Immature natural killer cell (primary cell): ENCODE measurements at places on chromosomes 12 and 14.

- no peak for DNase-seq
Observed at GRCh38 chr12:109222496-109222895, 86.6 kb downstream of the FOXN4 start.

DNA sequence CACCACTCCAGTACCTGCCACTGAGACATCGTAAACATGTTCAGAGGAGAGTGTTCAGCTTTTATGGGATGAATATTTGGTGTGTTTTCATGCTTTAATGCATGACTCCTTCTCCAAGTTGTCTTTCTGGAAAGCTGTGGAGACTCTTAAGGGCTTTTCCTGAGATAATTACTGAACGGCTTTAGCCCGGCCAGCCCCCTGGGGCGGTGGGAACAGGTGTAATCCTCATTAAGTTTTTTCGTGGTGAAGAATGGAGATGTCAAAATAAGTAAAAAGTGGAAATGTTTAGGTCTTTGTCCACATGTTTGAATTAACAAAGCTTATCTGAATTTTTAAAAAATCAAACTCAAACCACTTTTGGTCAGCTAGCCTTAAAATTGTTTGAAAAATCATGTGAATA, 1.5 kb downstream of the SYNE2 start:
- DNase-seq, result no peak

DNA sequence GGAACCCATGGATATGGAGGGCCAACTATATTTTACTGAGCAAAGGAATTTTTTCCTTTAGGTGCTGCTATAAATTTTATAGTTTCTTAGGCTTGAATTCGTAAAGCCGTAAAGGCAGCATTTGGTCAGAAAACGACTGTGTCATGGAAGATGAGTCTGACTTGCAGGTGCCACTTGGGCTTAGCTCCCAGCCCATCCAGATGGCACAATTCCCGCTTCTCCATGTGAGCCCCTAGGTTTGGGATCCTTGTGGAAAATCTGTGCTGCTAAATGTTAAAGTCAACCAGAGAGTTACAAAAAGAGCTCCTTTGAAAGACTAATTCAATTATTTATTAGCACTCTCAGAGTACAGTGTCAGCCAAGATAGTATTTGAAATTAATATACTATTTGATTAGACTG, 120.1 kb upstream of the NPAS3 start:
- no peak for DNase-seq

DNA sequence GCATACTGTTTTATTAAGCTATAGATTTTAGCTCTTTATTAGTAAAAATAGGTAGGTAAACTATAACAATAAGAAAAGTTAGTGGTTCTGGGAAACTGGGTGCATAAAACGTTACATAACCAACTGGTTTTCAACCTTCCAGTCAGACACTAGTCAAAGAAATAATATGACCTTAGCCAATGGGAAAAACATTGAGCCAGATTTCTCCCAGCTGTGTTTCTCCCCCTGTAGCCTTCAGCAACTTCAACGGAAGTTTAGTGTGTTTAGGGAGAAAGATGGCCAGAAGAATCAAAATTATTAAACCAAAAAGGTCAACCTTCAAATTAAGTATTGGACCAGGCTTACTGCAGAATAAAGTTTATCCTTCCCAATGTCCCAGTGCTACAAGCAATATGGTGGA, 283.5 kb upstream of the DIO2 start:
- DNase-seq, result no peak

DNA sequence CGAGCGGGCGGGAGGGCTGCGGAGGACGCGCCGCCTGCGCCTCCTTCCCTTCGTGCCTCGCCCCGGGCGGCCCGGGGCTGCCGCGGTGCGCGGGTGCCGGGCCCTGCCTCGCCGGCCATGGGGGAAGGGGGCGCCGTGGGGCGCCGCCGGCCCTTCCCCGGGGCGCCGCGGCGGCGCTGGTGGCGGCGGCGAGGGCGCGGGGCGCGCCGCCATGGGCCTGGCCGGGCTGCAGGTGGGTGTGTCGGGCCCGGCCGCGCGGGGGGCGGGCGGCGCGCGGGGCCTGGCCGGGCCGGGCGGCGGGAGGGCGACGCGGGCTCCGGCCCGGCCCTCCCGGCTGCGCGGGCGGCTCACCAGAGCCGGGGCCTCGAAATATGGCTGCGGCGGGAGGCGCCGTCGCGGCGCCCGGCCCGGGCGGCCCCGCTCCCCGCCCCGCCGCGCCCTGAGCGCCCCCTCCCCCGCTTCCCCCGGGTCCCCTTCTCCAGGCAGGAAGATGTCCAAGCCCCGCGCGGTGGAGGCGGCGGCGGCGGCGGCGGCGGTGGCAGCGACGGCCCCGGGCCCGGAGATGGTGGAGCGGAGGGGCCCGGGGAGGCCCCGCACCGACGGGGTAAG, 5.1 kb downstream of the KMT5A start:
- no peak for DNase-seq

- DNase-seq, result no peak
Observed at GRCh38 chr12:76462668-76463224, 96.8 kb downstream of the OSBPL8 start.

GRCh38 chr12:31477687-31478086, 113.2 kb downstream of the DENND5B start:
- DNase-seq, result no peak

DNA sequence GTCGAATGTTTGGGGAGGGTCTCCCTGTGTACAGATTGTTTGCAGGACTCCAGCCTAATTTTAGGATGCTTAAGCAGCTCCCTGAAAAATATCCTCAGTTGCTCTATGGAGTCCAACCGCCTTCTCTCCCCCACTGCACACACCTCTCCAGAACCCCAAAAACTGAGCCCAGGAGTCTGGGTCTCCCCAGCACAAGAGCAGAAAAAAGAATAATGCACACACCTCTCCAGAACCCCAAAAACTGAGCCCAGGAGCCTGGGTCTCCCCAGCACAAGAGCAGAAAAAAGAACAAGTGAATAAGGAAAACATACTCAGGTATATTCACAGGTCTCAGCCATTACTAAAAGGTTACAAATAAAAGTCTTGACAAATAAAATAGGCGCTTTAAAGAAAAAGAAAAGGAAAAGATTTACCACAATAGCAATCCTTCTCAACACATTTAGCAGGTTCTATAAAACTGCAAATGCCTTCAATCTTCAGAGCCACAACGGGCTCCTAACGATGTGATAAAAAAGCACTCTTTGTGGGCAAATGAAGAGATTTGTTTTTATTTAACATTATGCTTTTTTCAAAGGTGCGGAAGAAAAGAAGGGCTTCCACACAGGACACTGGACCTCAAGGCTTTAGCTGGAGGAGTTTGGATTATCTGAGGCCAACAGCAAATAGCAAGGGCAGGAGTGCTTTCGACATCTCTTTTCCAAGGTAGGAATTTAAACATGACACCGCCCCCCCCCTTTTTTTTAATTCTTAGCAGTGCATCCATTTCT, 8.2 kb downstream of the BCL11B start:
- no peak for DNase-seq

DNA sequence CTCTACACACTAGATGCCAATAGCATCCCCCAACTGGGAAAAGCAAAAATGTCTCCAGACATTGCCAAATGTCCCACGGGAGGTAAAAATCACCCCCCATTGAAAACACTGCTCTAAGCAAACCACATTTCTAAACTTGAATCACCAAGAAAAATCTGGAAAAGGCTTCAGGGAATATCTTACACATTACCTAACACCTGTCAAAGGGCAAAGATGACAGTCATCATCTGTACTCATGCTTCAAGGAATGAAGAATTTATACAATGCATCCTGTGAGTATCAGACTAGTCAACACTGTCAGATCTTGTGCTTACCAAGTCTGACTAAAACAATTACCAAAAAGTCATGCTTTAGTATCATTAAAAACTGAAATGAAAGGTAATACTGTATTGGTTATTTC, 161.6 kb upstream of the SOX5 start:
- no peak for DNase-seq

DNA sequence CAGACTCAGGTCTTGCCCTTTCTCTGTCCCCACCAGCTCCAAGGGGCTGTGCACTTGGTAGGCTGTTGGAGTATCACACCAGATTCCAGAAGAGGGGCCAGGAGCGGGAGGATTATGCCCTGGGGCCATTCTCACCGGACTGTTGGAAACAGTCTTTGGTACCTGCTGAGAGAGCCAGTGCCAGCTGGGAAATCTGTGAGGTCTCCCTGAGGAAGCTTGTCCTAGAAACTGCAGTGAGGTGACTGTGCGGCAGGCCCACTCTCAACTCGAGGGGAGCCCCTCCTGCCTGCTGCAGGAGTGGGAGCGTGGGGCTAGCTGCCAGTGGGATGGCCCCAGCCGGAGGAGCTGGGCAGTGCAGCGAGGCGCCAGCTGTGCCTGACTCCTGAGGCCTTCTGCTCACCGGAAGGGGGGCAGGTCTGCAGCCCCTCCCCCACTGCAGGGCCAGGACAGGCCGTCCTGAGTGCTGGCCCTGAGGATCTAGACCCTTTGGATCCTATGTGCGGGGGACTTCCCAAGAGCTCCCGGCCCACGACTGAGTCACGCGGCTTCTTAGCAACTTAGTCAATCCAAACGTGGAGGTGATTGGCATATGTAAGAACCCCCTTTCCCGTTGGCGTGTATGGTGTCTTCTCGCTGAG, 295.2 kb downstream of the CACNA1C start:
- DNase-seq, result no peak

GRCh38 chr12:93403988-93404803, 26.5 kb downstream of the NUDT4 start:
- no peak for DNase-seq

DNA sequence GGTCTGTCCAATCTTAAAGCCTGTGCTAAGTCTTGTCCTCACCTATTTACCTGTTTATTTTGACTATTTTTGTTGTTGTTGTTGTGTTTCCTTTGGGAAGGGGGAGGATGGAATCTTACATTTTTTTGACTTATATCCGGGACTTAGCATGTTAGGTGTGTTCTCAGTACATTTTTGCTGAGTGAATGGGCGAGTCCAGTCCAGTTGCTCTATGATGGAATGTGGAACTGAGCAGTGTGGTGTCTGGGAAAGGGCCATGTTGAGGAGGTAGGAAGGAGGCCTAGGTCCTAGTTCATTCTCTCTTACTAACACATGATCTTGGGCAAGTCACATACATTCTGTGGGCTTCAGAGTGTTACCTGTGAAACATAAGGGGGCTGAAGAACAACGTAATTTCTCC, 80.9 kb upstream of the SLC38A2 start:
- no peak for DNase-seq

DNA sequence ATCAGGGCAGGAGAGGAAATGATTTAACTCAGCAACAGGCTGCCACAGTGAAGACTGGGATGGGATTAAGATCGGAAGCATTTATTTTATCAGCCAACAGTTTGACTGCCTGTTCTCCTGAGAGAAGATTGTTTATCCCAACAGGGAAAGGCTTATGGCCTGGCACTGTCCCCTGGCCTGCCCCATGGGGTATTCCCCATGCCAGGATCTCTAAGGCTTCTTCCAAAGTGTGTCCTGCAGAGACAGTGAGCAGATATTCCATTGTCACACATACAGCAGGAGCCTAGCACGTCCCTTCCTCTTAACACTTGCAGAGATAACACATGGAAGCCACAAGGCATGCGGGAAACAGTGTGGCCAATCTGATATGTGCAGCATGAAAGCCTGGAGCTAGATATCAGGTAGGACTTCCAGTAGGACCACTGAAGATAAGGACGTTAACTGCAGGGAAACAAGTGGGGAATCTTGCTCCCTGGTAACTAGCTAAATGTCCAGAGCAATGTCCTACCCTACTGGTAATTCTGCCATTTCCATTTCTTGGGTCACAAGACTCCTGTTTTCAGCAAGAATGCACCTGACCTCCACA, 48.2 kb downstream of the IQSEC3 start:
- no peak for DNase-seq

GRCh38 chr14:61483476-61483875, 162.1 kb downstream of the PRKCH start:
- DNase-seq, result peak; percentile 47

- no peak for DNase-seq
Observed at GRCh38 chr12:80196419-80196818, 97.1 kb downstream of the OTOGL start.

DNA sequence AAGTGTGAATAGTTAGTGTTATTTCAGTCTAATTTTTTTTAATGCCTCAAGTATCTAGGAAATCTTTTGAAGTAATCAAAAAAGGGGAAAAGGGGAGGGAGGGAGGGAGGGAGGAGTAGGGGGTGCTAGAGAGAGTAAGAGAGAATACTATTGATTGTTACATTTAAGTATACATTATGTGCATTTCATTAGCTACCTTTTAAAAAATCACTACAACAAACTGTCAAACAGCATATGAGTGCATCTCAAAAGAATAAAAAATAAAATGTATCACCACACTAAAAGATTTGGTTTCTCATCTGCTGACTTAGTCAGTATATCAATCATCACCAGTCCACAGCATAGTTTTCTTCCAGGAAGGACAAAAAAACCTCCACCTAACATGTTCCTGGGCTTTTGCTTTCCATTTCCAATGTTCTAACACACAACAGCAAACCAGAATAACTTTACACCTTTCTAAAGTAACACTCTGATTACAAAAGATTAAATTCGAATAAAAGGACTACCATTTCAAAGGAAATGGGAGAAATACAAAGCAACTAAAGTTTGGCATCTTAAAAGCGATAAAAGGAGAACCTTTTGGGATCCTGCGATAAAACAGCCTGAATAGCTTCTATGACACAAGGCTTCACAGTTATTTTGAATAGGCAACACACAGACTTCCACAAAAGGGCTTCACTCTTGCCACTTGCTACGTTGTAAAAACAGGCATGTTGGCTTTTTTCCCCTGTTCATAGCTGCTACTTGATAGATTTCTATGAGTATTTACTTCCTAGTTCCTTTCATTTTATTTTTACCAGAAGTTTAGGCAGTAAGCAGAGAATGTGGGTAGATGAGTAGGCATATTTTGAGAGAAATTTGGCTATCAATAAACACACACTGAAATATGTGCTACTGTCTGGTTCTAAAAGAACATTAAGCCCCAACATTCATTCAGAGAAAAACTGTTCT, 160.9 kb downstream of the EPS8 start:
- no peak for DNase-seq

DNA sequence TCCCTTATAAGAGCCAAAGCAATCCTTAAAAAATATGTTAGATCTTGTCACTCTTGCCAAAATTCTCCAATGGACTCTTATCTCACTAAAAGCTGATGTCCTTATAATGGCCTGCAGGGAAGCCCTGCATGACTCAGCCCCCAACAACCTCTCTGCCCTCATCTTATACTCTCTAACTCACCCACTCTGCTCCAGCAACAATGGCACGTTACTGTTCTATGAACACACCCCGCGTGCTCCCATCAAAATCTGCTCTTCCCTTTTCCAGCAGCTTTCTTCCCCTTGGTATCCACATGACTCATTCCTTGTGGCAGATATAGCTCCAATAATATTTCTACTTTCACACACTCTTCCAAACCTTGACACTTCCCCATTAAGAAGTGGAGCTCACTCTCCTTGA, 108.1 kb downstream of the DENND5B start:
- DNase-seq, result no peak

DNA sequence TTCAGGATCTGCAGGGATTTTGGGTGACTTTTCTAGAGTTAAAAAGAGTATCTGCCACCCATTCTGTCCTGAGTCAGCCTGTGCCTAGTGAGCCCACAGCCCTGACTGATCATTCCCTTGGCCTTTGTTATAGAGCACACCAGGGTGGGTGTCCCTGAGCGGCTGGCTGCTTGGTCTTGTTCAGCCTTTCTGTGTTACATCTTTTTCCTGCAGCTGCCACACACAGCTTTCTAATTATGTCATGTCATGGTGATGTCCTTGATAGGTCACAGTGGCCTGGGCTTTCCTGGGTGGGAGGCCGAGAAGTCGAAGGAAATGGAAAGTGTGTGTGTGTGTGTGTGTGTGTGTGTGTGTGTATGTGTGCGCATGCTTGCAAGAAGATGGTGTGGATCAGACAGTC, 293.2 kb upstream of the CRY1 start:
- DNase-seq, result no peak
